ENCODE measurements at places on chromosomes 4 and X. TPM values are rescaled to one million over a fixed set of nuclear protein-coding genes. Genes with fewer than 3 reads are reported as not detected.

DNA sequence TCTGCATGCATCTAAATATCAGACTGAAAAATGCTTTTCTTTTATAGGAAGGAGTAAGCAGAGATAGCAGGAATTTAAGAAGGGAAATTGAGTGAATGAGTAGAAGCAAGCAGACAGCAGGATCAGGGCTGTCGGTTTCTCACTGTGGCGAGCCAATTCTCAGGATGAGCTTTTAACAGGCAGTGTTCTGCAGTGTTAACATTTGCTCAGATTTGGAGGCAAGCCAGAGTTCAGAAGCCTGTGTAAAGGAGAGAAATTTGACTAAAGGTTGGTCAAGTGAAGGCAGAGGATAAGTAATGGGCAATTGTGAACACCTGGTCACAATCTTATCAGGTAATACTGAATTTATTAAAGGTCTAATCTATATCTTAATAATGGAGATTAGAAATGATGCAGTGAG is 133.3 kb upstream of the MAGEB16 start:
- no peak for DNase-seq
- no peaks in the 10 kb centered on the region for H3K4me1 ChIP-seq
- H3K36me3 ChIP-seq: no peaks in the 10 kb centered on the region
- H3K27me3 ChIP-seq: no peaks in the 10 kb centered on the region
- H3K4me3 ChIP-seq: no peak overlapping the region

- H3K27me3 ChIP-seq: no peaks in the 10 kb centered on the region
- no peaks in the 10 kb centered on the region for H3K4me1 ChIP-seq
- no peak overlapping the region for H3K4me3 ChIP-seq
- no peak overlapping the region for H3K27ac ChIP-seq
- H3K36me3 ChIP-seq: no peaks in the 10 kb centered on the region
Observed at GRCh38 chr4:7358100-7358735, 76.5 kb downstream of the PSAPL1 start.

GRCh38 chr4:77805840-77806239 is 13.3 kb downstream of the CNOT6L start:
- H3K27me3 ChIP-seq: no peaks in the 10 kb centered on the region
- no peak overlapping the region for H3K4me3 ChIP-seq
- H3K36me3 ChIP-seq: no peaks in the 10 kb centered on the region
- no peaks in the 10 kb centered on the region for H3K4me1 ChIP-seq
- no peak overlapping the region for H3K27ac ChIP-seq

DNA sequence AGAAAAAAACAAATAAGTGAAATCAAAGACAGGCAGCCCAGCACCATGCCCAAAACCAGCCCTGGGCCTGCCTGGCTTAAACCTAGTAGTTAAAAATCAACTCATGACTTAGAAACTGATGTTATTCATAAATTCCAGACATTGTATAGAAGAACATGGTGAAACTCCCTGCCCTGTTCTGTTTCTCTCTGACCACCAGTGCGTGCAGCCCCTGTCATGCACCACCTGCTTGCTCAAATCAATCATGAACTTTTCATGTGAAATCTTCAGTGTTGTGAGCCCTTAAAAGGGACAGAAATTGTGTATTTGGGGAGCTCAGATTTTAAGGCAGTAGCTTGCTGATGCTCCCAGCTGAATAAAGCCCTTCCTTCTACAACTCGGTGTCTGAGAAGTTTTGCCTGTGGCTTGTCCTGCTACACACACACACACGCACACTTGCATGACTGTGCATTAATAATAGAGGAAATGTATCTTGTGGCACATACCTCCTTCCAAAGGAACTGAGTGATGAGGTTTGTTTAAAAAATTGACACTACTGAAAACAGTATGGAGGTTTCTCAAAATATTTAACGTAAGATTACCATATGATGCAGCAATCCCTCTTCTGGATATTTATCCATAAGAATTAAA is 39.2 kb upstream of the UGT2B7 start:
- no peak overlapping the region for H3K27ac ChIP-seq
- no peak overlapping the region for H3K4me3 ChIP-seq
- no peaks in the 10 kb centered on the region for H3K27me3 ChIP-seq
- no peak for DNase-seq

ANKRD17 gene
- 73.0 TPM for total RNA-seq

SUPT20HL1 gene
- total RNA-seq: not detected

ZFP42 gene
- 1.2 TPM for total RNA-seq

DNA sequence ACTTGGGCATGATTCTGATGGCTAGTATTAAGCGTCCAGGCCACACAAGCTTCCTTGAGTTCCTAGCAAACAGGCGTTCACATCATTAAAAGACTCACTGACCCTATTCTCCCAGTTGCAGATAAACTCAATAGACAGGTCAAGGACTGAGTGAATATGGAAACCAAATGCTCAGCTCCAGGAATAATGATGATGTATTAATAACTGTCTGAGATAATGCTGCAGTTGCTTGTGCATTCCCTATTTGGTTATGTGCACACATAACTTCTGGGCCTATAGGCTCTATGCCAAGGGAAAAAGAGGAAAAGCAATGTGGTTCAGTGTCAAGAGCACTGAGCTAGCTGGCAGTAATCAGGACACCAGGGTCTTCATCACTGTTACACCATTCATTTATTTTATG is 3.5 kb downstream of the RAB9B start:
- no peaks in the 10 kb centered on the region for H3K27me3 ChIP-seq
- H3K4me1 ChIP-seq: no peaks in the 10 kb centered on the region
- no peaks in the 10 kb centered on the region for H3K36me3 ChIP-seq
- H3K4me3 ChIP-seq: no peak overlapping the region

GRCh38 chrX:1500701-1501624 is 36.0 kb downstream of the P2RY8 start:
- H3K36me3 ChIP-seq: no peaks in the 10 kb centered on the region
- no peak overlapping the region for H3K27ac ChIP-seq
- no peak for DNase-seq
- H3K4me1 ChIP-seq: no peaks in the 10 kb centered on the region
- H3K4me3 ChIP-seq: no peak overlapping the region
- H3K27me3 ChIP-seq: no peaks in the 10 kb centered on the region

UGT2B15 gene
- total RNA-seq: 0.32 TPM

GABRQ gene
- total RNA-seq: 0.07 TPM

IL1RAPL1 gene
- not detected for total RNA-seq

- DNase-seq: no peak
- no peak overlapping the region for H3K27ac ChIP-seq
- H3K27me3 ChIP-seq: no peaks in the 10 kb centered on the region
- H3K36me3 ChIP-seq: no peaks in the 10 kb centered on the region
Observed at GRCh38 chr4:59650861-59651260, 1549.3 kb upstream of the ADGRL3 start.

GRCh38 chrX:69163936-69164741 is 1.1 kb downstream of the PJA1 start:
- no peak overlapping the region for H3K27ac ChIP-seq
- DNase-seq: no peak
- peak overlapping the region; percentile 47 for H3K4me3 ChIP-seq
- no peaks in the 10 kb centered on the region for H3K36me3 ChIP-seq
- H3K27me3 ChIP-seq: no peaks in the 10 kb centered on the region
- H3K4me1 ChIP-seq: no peaks in the 10 kb centered on the region

Data from Caco-2 (cell line).